ENCODE measurements at places on chromosomes 4 and X.

DNA sequence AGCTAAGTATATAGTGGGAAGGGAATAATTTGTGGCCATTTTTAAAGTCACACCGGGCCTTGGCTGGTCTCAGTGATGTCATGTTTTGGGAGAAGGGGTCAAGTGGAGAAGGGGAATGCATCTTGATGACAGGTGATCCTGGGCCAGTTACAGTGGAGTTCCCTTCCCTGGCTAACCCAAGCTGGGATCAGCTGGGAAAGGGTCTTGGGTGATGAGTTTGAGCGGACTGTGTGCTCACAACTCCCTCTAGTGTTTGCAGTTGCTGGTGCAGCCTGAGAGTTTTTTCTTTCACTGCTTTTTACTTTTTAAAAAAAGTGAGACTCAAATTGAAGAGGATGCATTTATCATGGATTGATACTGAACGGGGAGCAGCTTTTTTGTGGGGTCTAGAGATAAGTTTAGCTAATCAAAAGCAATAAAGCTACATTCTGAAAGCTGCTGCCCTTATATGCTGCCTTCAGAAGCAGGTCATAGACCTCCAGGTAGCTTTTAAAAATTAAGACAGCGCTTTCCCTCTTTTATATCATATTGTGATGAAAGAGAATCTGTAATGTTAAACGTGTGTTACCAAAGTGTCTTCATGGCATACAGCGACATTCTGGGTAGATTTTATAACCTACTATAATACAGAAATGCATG, 164.7 kb downstream of the DCLK2 start:
- peak; percentile 61 for DNase-seq

GRCh38 chr4:106287353-106287969, 28.5 kb downstream of the TBCK start:
- DNase-seq, result no peak

GRCh38 chr4:181688432-181688831, 554.8 kb upstream of the TENM3 start:
- DNase-seq, result no peak

GRCh38 chr4:155789391-155789790, 30.6 kb downstream of the GUCY1B1 start:
- no peak for DNase-seq

DNA sequence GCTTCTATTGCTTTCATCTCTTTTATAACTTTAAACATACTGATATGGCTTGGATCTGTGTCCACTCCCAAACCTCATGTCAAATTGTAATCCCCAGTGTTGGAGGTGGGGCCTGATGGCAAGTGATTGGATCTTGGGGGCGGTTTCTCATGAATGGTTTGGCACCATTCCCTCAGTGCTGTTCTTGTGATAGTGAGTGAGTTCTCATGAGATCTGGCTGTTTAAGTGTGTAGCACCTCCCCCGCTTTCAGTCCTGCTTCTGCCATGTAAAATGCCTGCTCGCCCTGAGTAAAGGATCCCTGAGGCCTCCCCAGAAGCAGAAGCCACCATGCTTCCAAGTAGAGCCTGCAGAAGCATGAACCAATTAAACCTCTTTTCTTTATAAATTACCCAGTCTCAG, 17.7 kb downstream of the MND1 start:
- DNase-seq, result no peak
